ENCODE measurements at places on chromosomes 5 and 9.

GRCh38 chr5:15014809-15015208 is 143.2 kb upstream of the ANKH start:
- no peak for DNase-seq

- no peak for DNase-seq
Measured at GRCh38 chr5:169242175-169242848, 58.6 kb downstream of the SLIT3 start.

GRCh38 chr9:100731038-100731556 is 153.2 kb downstream of the CAVIN4 start:
- no peak for DNase-seq

DNA sequence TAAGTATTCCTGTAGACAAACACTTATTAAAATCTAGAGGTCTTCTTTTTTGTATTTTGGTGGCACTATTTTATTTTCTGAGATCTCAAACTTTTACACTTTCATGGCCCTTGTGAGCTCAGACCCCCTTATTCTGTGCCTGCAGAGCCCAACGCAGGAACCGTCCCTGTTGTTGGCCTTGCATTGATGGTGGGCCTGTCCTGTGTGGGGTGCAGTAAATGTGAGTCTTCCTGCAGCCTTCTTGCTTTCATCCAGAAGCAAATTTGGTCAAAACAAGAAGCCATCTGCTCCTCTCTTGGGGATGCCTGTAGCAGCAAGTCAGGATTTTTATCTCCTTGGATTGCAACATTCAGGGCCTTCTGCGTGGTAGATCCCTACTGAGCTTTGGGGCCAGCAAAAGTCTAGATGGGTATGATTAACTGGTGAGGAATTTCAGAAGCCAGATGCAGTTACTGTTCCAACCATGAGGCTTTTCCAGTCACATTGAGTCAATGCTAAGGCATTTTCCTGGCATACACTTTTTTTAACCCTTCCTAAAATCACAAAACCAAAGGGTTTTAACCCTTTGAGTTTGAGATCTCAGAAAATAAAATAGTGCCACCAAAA is 31.7 kb downstream of the BASP1 start:
- no peak for DNase-seq

GRCh38 chr5:169580964-169581363 is 2.6 kb upstream of the SPDL1 start:
- DNase-seq: no peak

DNA sequence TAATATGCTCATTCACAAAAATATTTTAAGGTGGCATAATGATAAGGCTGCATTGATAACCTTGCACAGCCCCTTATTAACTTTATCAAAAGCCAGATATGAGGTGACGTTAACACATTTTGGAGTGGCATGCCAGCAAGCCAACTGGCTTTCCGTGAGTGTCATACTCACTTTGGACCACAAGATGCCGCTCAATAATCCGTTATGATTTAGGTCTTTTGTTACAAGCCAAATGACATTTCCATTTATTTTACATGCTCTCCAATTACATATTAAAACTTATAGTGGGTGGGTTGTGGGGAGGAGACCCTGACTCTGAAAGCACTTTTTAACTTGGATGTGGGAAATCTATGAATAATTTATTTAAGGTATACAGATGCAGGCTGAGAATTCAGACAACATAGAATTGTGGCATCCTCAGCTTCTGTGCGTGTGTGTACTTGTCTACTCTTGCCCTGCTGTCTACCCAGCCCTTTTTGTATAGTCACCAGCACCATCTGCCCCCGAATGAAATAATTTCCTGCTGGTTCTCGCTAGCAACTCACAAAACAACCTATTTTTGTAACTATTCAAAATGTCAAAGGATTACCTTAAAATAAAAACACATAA is 305.1 kb downstream of the PSAT1 start:
- DNase-seq: no peak

- no peak for DNase-seq
Measured at GRCh38 chr5:169716287-169716686, 79.2 kb downstream of the DOCK2 start.

DNA sequence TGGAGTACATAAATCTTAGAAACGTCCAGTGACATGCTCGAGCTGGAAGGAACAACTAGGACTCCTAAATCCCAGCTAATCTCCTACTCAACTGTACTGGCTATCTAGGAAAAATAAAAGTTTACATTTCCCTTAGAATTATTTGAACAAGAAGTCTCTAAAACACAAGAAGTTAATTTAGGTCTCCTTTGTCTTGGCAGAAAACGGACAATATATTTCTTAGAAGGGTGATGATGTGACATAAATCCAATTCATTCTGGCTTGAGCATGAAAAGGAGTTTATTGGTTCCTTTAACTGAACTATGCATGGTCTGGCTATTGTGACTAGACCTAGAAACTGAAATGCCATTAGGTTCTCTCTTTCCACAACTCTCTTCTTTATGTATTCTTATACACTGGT is 1242.2 kb upstream of the DMAC1 start:
- no peak for DNase-seq

DNA sequence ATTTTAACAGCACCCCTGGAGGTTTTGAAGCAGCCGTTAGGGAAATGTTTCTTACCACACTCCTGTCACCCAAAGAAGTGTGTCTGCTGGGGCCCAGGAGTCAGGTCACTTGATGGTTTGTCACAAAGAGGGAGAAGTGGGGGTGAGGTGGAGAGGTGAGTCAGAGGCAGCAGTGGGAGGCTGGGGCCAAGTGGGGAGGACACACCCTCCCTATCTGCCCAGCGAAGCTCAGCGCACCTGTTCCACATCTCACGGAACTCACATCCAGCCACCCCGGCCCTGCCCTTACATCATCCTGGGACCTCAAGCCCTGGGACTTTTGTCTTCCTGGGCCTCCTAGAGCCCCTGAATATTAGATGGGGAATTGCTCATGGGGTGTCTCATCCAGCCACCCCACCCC is 171.1 kb upstream of the SMIM23 start:
- DNase-seq: no peak

- DNase-seq: no peak
Measured at GRCh38 chr9:113355040-113355596, 5.8 kb downstream of the BSPRY start.

- no peak for DNase-seq
Measured at GRCh38 chr9:129432297-129433154, 188.4 kb downstream of the C9orf50 start.

- no peak for DNase-seq
Measured at GRCh38 chr9:131105952-131106351, 9.6 kb downstream of the AIF1L start.

DNA sequence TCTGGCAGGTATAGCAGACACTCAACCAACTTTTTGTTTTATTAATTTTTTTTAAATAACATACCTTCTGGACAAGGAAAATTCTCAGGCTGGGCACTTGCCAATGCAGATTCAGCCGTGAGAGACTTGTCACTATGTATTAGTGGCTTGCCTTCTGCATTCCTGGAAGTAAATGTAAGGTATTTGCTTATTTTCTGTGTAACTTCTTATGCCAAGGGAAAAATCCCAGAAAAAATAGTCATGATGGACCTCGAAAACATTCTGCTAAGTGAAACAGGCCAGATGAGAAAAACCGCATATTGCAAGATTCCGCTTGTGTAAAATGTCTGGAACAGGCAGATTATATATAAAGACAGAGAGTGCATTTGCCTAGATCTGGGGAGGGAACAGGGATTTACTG is 260.3 kb upstream of the DAPK1 start:
- DNase-seq: no peak

Data from stimulated activated CD8-positive, alpha-beta memory T cell treated with anti-CD3 and anti-CD28 coated beads, Interleukin-7, amount 100 ng/mL, for 24 hours (primary cell).